Suprapubic skin (tissue), 4 donors: ENCODE measurements at places on chromosomes 7 and 10.

- peak overlapping the region; percentile 60 for H3K27ac ChIP-seq
- no peaks in the 10 kb centered on the region for H3K27me3 ChIP-seq
- DNase-seq = no peak
- peaks cover 21% of the 10 kb centered on the region for H3K4me1 ChIP-seq
- H3K36me3 ChIP-seq = no peaks in the 10 kb centered on the region
These were observed 2.7 kb upstream of the SYPL1 start for GRCh38 chr7:106114716-106115383.

GRCh38 chr10:126738001-126738400 is 67.5 kb upstream of the C10orf90 start:
- no peak for DNase-seq
- peaks cover 6% of the 10 kb centered on the region for H3K27me3 ChIP-seq
- H3K4me1 ChIP-seq = peaks cover 23% of the 10 kb centered on the region
- no peaks in the 10 kb centered on the region for H3K36me3 ChIP-seq
- no peak overlapping the region for H3K4me3 ChIP-seq

- H3K36me3 ChIP-seq = no peaks in the 10 kb centered on the region
- no peak overlapping the region for H3K27ac ChIP-seq
- no peak for DNase-seq
- no peak overlapping the region for H3K4me3 ChIP-seq
- no peaks in the 10 kb centered on the region for H3K27me3 ChIP-seq
- no peaks in the 10 kb centered on the region for H3K4me1 ChIP-seq
These were observed 221.3 kb downstream of the SKIDA1 start for GRCh38 chr10:21304198-21304597.

GRCh38 chr10:124590216-124591122 is 128.8 kb downstream of the LHPP start:
- H3K4me1 ChIP-seq = peaks cover 19% of the 10 kb centered on the region
- no peak overlapping the region for H3K4me3 ChIP-seq
- no peaks in the 10 kb centered on the region for H3K36me3 ChIP-seq
- DNase-seq = no peak

DNA sequence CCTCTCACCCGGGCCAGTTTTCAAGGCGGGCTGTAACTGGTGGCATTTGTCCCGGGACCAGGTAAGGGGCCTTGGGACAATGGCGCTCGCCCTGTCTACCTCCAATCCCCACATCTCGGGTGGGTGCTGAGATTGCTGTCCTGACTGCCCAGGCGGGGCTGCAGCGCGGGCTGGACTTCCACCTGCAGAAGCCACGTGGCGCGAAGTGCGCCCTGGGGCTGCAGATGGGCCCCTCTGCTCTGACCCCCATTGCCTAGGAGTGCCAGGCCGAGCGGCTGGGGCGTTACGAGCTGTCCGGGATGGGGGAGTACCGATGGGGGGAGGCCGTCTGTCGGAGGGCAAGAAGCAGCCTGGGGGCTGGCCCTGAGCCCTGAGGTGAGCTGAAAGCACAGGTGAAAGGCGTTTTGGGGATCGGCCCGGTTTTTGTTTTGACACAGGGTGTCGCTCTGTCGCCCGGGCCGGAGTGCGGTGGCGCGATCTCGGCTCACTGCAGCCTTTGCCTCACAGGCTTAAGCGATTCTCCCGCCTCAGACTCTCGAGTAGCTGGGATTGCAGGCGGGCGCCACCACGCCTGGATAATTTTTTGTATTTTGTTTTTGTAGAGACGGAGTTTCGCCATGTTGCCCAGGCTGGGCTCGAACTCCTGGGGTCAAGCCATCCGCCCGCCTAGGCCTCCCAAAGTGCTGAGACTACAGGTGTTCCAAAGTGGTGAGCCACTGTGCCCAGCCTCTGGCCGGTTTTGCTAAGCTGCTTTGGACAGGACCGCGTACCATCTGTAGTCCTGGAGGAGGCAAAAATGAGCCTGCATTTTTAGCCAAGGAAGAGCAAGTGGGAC is at the start of gene SFXN2:
Gene SFXN2, plus strand, starts transcription at position 16 of the 835 bp plus-strand sequence. CDS start 12,001 bp downstream, outside the sequence.
- H3K27me3 ChIP-seq = no peaks in the 10 kb centered on the region
- peak within 1 kb of the TSS; percentile 84 for H3K27ac ChIP-seq
- H3K4me3 ChIP-seq = peak within 1 kb of the TSS; percentile 88
- H3K36me3 ChIP-seq = no peaks in the 10 kb centered on the region

- no peak for DNase-seq
- H3K36me3 ChIP-seq = no peaks in the 10 kb centered on the region
- H3K4me1 ChIP-seq = no peaks in the 10 kb centered on the region
- H3K27ac ChIP-seq = no peak overlapping the region
- H3K4me3 ChIP-seq = no peak overlapping the region
These were observed 290.8 kb upstream of the PCDH15 start for GRCh38 chr10:55091691-55092328.

DNA sequence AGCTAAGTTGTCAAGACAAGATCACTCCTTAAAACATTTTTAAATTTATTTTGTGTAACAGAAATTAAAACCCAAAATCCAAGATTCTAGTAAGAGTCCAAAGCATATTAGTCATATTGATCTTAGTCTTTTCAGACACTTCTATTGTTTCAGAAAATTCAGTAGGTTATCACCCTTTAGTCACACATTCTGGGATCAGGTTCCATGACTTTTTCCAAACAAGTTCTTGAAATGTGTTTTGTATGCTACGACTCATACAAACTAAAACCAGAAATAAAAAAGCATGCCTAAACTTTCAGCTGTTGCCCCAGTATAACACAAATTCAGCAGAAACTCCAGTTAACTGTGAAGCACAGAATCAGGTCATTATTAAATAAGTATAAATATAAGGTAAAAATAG is 10.7 kb downstream of the SEMA3D start:
- no peak overlapping the region for H3K27ac ChIP-seq
- DNase-seq = no peak
- peaks cover 5% of the 10 kb centered on the region for H3K4me1 ChIP-seq

DNA sequence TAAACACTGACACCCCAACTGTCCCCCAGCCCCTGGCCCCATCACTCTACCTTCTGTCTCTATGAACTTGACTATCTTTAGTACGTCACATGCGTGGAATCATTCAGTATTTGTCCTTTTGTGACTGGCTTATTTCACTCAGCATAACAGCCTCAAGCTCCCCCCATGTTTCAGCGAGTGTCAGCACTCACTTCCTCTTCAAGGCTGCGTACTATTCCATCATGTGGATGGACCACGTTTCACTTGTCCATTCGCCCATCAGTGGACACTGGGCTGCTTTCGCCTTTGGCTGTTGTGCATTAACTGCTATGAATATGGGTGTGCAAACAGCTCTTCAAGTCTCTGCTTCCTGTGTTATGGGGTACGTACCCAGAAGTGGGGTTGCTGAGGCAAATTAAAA is 100.7 kb downstream of the PTPRN2 start:
- H3K27ac ChIP-seq = no peak overlapping the region
- no peaks in the 10 kb centered on the region for H3K36me3 ChIP-seq
- H3K27me3 ChIP-seq = peaks cover 29% of the 10 kb centered on the region
- no peak for DNase-seq
- H3K4me1 ChIP-seq = no peaks in the 10 kb centered on the region

GRCh38 chr7:11182736-11183135 is 209.1 kb downstream of the PHF14 start:
- no peak overlapping the region for H3K27ac ChIP-seq
- no peaks in the 10 kb centered on the region for H3K4me1 ChIP-seq
- no peaks in the 10 kb centered on the region for H3K27me3 ChIP-seq
- H3K36me3 ChIP-seq = no peaks in the 10 kb centered on the region
- DNase-seq = no peak
- H3K4me3 ChIP-seq = no peak overlapping the region

GRCh38 chr10:58963101-58963534 is 213.3 kb upstream of the PHYHIPL start:
- H3K4me1 ChIP-seq = peaks cover 2% of the 10 kb centered on the region
- DNase-seq = no peak
- H3K27me3 ChIP-seq = no peaks in the 10 kb centered on the region

GRCh38 chr10:125064681-125065492 is 95.5 kb downstream of the CTBP2 start:
- peaks cover 71% of the 10 kb centered on the region for H3K4me1 ChIP-seq
- no peaks in the 10 kb centered on the region for H3K27me3 ChIP-seq
- no peaks in the 10 kb centered on the region for H3K36me3 ChIP-seq
- H3K4me3 ChIP-seq = no peak overlapping the region

DNA sequence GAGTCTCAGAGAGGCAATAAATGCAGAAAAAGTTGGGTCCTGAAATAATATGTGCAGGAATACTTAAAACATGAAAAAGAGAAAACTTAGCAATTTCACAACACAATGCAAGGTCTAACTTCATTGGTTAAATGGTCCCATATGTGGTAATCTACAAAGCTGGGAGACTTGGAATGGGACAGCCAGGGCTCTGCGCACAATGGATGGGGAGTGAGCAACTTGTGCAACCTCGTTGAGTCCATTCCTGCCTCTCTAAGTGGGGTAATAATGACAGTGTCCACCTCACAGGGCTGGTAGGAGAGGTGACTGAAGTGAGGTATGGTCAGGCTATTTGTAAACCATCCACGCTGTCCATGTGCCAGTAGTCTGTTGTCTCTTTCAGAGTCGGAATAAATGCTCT is 11.8 kb upstream of the EMX2 start:
- peaks cover 21% of the 10 kb centered on the region for H3K27me3 ChIP-seq
- H3K27ac ChIP-seq = no peak overlapping the region
- H3K4me1 ChIP-seq = peaks cover 19% of the 10 kb centered on the region
- H3K4me3 ChIP-seq = no peak overlapping the region

DNA sequence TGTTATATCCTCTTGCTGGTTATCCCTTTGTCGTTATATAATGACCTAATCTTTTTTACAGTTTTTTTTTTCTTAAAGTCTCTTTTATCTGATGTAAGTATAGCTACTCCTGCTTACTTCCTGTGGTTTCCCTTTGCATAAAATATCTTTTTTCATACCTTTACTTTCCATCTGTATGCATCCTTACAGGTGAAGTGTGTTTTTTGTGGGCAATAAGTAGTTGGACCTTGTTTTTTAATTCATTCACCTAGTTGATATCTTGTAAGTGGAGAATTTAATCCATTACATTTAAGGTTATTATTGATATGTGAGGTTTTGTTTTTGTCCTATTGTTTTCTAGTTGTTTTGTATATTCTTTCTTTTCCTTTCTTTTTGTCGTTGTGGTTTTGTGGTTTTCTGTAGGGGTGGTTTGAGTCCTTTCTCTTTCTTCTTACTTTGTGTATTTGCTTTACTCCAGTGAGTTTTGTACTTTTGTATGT is 168.6 kb downstream of the MLLT10 start:
- DNase-seq = no peak
- H3K27me3 ChIP-seq = no peaks in the 10 kb centered on the region
- H3K27ac ChIP-seq = no peak overlapping the region
- peaks cover 3% of the 10 kb centered on the region for H3K4me1 ChIP-seq
- H3K4me3 ChIP-seq = no peak overlapping the region

DNA sequence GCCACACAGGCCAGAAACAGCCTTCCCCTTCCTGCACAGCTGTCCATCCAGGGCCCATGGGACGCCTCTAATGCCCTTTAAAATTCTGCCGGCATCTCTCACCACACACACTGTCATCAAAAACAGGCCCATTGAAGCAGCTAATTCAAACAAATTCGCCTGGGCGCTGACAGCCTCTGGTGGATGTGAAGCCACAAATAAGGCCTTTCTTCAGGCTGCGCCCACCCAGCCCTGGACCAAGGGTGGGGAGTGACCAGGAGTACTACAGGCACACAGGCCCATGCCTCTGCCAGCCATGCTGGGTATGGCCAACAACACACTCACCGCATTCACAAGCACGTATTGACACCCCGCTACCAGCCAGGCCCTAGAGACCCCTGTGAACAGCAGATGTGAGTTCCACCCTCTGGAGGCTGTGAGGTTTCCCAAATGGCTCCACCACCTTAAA is 54.6 kb downstream of the SLIT1 start:
- H3K27me3 ChIP-seq = peaks cover 23% of the 10 kb centered on the region
- H3K4me1 ChIP-seq = no peaks in the 10 kb centered on the region
- no peaks in the 10 kb centered on the region for H3K36me3 ChIP-seq
- H3K27ac ChIP-seq = no peak overlapping the region
- H3K4me3 ChIP-seq = no peak overlapping the region

GRCh38 chr7:124413029-124413428 is 352.6 kb downstream of the GPR37 start:
- no peak overlapping the region for H3K4me3 ChIP-seq
- H3K4me1 ChIP-seq = no peaks in the 10 kb centered on the region
- no peak overlapping the region for H3K27ac ChIP-seq

DNA sequence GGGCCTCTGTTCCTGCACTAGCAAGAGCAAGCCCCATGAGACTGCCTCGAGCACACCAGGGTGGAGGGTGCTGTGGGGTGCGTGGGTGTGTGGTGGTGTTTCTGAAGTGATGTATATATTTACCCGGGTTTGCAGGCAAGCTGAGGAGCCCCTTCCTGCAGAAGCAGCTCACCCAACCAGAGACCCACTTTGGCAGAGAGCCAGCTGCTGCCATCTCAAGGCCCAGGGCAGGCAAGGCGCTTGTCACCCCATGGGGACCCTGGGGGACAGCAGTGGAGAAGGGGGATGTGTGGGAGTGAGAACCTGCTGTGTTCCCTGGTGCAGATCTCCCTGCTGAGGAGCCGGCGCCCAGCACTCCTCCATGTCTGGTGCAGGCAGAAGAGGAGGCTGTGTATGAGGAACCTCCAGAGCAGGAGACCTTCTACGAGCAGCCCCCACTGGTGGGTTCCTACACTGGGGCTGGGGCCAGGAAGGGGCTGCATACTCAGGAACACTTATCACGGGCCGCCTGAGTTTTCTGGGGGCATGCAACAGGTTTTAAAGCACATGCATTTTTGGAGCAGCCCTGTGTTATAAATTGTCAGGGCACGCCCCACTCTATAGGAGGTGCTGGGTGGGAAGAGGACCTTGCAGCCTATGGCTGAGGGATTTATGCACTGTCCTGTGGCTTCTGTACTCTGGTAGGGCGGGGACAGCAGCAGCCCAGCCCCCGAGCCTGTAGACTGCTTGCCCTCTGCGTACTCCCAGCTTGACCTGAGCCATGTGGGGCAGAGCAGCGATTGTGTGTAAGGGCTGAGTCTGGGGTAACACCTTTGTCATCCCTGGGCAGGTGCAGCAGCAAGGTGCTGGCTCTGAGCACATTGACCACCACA is 5.9 kb downstream of the PGAM2 start:
- H3K27me3 ChIP-seq = no peaks in the 10 kb centered on the region
- H3K36me3 ChIP-seq = peaks cover 77% of the 10 kb centered on the region
- H3K27ac ChIP-seq = no peak overlapping the region
- peak; percentile 49 for DNase-seq

GRCh38 chr7:98362517-98362916 is 38.4 kb downstream of the BAIAP2L1 start:
- H3K27ac ChIP-seq = no peak overlapping the region
- no peaks in the 10 kb centered on the region for H3K27me3 ChIP-seq
- DNase-seq = no peak
- H3K4me3 ChIP-seq = no peak overlapping the region
- peaks cover 16% of the 10 kb centered on the region for H3K4me1 ChIP-seq

GRCh38 chr10:128854963-128855362 is 612.1 kb upstream of the MGMT start:
- H3K36me3 ChIP-seq = no peaks in the 10 kb centered on the region
- H3K4me1 ChIP-seq = peaks cover 19% of the 10 kb centered on the region
- H3K27me3 ChIP-seq = no peaks in the 10 kb centered on the region
- peak; percentile 90 for DNase-seq
- no peak overlapping the region for H3K4me3 ChIP-seq
